ENCODE measurements at places on chromosomes 7 and 10.

GRCh38 chr7:98629001-98629431, 11.9 kb downstream of the NPTX2 start:
- DNase-seq, result no peak
- no peaks in the 10 kb centered on the region for H3K4me1 ChIP-seq
- H3K36me3 ChIP-seq, result peaks cover 36% of the 10 kb centered on the region

GRCh38 chr7:25575634-25576033, 347.3 kb upstream of the NPVF start:
- H3K27ac ChIP-seq, result no peak overlapping the region
- H3K4me1 ChIP-seq, result no peaks in the 10 kb centered on the region
- no peak for DNase-seq
- H3K36me3 ChIP-seq, result no peaks in the 10 kb centered on the region
- H3K27me3 ChIP-seq, result no peaks in the 10 kb centered on the region

DNA sequence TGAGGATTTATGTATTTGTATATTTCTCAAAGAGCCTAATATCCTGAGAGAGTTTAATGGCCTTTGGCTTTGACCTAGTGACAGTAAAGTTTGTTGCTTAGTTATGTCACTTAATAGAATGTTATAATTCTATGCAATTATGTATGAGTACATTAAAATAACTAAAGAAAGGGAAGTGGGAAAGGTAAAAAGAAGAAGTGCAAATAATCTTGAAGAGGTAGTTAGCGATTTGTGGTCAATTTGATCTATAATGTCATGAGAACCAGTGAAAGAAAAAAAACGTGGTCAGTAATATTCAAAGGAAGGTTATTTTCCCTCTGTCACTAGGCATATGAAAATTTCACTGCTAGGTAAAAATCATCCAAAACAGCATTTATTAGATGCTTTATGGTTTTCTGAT, 143.4 kb upstream of the LSM8 start:
- DNase-seq, result no peak
- H3K36me3 ChIP-seq, result no peaks in the 10 kb centered on the region
- H3K4me3 ChIP-seq, result no peak overlapping the region
- H3K27ac ChIP-seq, result no peak overlapping the region
- H3K4me1 ChIP-seq, result no peaks in the 10 kb centered on the region
- no peaks in the 10 kb centered on the region for H3K27me3 ChIP-seq

DNA sequence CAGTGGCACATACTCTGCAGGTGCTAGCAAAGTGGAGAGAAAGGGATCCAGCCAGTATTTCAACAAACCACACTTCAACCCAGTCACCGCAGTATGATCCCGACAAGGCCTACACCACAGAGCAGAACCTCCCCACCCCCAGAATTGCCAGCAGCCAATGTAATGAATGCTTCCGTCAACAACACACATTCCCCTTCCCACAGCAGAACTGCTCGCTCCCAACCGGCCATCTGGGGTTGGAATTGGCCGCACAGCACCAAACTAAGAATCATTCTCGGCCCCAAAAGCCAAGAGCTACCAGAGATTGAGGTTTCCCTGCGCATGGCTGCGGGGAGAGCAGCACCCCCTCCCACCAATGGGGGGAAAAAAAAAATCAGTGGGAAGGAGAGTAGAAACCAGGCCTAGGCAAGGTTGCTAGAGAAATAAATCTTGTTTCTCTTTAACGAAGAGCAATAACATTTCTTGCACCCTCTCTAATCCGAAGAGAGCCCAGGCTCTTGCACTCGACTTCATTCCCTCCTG, 1.1 kb downstream of the WASL start:
- peak; percentile 73 for DNase-seq
- no peaks in the 10 kb centered on the region for H3K36me3 ChIP-seq
- H3K27ac ChIP-seq, result peak overlapping the region; percentile 99

DNA sequence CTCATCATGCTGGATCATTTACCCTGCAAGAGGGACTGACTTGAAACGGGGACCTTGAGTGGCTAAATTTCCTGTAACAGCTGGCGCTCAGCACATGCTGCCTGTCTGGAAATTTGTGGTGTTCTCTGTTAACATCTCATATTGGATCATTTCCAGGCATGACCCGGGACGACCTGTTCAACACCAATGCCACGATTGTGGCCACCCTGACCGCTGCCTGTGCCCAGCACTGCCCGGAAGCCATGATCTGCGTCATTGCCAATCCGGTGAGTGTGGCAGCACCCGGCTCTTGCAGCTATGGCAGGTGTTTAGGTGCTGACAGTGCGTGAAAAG, 9.9 kb downstream of the MDH2 start:
- H3K4me3 ChIP-seq, result no peak overlapping the region
- H3K27me3 ChIP-seq, result no peaks in the 10 kb centered on the region
- no peak for DNase-seq
- H3K36me3 ChIP-seq, result peaks cover 51% of the 10 kb centered on the region
- no peaks in the 10 kb centered on the region for H3K4me1 ChIP-seq
- H3K27ac ChIP-seq, result no peak overlapping the region

DNA sequence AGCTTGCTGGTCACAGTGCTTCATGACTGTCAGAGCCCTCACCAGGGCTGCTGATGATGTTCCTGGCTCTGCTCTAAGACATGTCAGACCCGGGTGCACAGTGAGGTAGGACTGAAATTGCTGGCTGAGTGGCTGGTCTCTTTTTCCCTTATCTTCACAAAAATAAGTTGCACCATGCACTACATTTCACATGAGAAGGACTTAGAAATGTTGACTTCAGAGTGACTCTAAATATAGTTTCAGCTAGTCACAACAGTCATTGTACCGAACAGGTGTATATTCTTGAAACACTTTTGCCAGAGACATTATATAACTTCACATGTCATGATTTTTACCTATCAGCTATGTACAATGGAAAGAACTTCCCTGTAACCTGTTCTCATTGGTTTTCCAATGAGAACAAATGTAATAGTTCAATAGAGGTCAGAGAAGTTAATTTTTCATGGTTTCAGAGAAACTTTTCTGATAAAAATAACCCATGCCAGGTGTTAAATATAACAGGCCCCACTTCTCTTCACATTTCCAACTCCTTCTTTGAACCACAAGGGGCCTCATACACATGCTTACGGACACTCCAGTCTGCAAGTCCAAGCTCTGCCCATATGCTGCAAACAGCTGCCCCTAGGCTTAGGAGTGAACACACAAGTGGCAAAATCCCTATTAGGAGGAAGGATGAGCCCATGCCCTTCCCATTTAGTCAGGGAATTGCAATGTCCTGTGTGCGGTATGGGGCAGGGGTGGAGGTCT, 115.6 kb downstream of the CDK6 start:
- no peak overlapping the region for H3K4me3 ChIP-seq
- no peaks in the 10 kb centered on the region for H3K36me3 ChIP-seq
- no peaks in the 10 kb centered on the region for H3K27me3 ChIP-seq
- no peak for DNase-seq
- H3K4me1 ChIP-seq, result peaks cover 3% of the 10 kb centered on the region

DNA sequence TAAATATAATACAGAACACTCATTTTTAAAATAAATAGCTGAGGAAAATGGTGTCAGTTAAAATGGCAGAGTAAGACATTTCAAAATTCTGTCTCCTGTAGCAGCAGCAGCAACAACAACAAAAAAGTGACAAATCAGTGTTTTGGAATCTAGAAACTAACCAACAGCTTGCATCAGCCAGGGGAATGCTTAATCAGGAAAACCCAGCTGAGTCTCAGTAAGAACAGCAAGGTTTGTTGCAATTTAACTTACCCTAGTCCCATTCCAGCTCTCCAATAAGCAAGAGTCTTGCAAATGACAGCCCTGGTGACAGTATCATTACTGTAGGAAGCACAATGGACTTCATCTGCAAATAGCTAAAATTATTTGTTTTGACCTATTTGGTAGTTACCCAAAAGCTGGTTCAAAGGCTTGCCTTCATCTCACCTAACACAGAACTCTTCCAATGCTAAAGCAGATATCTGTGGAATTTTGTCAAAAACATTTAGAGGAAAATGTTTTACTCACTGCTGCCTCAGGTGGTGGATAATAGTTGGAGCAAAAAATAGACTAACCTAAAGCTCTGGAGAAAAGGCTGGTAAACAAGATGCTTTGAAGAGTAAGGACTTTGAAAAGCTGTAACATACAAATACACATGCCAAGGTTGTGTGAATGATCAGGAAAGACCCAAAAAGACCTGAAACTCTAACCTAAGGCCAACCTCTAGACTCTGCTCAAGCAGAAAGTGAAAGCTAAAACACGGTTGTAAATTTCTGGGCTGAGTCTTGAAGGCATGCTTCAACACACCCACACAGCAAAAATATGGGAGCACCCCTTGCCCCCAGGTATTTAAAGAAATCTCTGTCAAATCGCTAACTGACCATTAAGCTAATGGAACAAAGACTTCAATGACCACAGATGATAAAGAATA, 9.9 kb upstream of the ARHGAP22 start:
- H3K27ac ChIP-seq, result no peak overlapping the region
- H3K27me3 ChIP-seq, result no peaks in the 10 kb centered on the region
- H3K4me3 ChIP-seq, result no peak overlapping the region
- H3K4me1 ChIP-seq, result no peaks in the 10 kb centered on the region
- no peak for DNase-seq

- no peak overlapping the region for H3K27ac ChIP-seq
- no peak overlapping the region for H3K4me3 ChIP-seq
- no peaks in the 10 kb centered on the region for H3K36me3 ChIP-seq
- H3K4me1 ChIP-seq, result peaks cover 24% of the 10 kb centered on the region
These were observed 33.9 kb upstream of the EEPD1 start for GRCh38 chr7:36119005-36119706.

DNA sequence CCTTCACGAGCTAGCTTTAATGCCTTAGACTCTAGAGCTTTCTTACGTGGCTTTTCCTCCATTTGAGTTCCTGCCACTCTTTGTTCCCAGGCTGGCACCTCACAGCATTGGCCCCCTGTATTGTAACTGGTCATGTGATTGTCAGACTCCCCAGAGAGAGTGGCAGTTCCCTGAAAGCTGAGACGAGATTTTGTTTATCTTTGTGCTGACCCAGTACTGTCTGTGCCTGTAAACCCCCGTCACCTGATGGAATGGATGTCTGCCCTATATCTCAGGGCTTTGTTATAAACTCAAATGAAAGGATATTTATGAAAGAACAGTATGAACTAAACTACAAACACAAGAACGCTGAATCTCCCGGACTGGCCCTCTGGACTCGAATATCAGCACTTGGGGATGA, 13.0 kb downstream of the NOBOX start:
- no peak overlapping the region for H3K4me3 ChIP-seq
- no peak for DNase-seq
- no peak overlapping the region for H3K27ac ChIP-seq
- no peaks in the 10 kb centered on the region for H3K36me3 ChIP-seq
- H3K27me3 ChIP-seq, result no peaks in the 10 kb centered on the region

DNA sequence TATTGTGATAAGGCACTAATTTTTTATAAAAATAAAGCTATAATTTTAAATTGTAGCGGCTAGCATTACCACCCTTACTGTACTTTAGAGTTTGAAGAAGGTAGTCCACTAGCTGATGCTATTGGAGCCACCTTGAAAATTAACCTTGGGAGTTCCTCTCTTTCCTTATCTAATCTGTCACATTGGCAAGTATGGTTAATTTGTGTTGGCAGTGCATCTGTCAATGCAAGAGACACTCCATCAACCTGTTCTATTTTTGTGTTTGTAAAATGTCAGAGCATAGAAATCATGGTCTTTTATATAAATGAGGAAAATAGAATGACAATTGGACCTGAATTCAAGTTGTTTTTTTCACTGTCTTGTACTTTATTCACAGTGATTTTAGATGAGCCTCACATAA, 20.5 kb downstream of the GLCCI1 start:
- DNase-seq, result no peak
- H3K4me3 ChIP-seq, result no peak overlapping the region
- no peak overlapping the region for H3K27ac ChIP-seq
- no peaks in the 10 kb centered on the region for H3K27me3 ChIP-seq

GRCh38 chr10:30705625-30706149, 76.1 kb upstream of the LYZL2 start:
- no peak overlapping the region for H3K4me3 ChIP-seq
- H3K36me3 ChIP-seq, result no peaks in the 10 kb centered on the region
- H3K4me1 ChIP-seq, result no peaks in the 10 kb centered on the region
- no peak for DNase-seq
- no peak overlapping the region for H3K27ac ChIP-seq

DNA sequence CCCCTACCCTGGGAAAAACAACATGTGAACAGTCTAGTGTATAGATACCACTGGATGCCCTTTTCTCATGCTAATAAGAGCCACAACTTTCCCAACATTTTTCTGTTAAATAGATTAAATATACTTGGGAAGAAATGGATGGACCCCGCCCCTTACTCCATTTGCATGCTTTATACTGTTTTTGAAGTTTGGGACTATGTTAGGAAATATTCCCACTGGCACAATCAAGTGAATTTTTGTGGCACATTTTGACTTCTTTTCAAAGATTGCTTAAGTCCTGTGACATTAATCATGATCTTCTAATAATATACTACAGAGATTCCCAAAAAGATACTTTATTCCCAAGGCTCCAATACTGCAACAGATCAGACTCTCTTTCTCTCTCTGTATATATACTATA, 216.6 kb downstream of the TWIST1 start:
- no peaks in the 10 kb centered on the region for H3K36me3 ChIP-seq
- H3K4me1 ChIP-seq, result peaks cover 3% of the 10 kb centered on the region
- no peak overlapping the region for H3K4me3 ChIP-seq
- DNase-seq, result no peak

- no peaks in the 10 kb centered on the region for H3K27me3 ChIP-seq
- no peak overlapping the region for H3K27ac ChIP-seq
- DNase-seq, result peak; percentile 19
- H3K4me1 ChIP-seq, result no peaks in the 10 kb centered on the region
These were observed 29.6 kb downstream of the MAD1L1 start for GRCh38 chr7:2202901-2203765.

DNA sequence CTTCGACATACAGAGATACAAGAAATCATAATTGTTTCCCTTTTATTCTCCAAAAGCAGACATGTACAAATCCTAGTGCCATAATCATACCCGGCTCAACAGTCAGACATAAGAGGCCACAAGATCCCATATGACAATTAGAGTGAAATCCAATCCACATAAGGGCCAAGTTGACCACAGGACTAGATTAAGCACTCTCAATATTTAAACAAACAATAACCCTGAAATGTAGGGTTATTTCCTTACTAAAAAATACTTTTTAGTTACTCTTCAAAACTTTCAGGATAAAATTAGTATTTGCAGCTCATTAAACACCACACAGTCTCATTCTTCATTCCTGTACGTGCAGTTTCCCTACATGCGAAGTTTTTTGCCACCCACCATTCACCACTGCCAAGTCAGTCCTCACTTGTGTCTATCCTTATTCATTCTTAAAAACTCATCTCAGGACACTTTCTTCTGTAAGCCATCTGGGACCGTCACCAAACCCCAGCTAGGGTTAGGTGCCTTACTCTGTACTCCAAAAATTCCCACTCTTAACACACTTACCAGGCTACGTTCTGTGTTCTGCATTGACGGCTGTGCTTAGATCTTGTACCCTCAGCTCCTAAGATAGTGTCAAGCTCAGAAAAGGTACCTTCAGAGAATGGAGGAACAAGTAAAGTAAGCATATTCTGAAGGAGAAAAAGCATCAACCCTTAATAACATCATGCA, 47.8 kb upstream of the NEBL start:
- H3K27ac ChIP-seq, result no peak overlapping the region
- no peaks in the 10 kb centered on the region for H3K4me1 ChIP-seq
- H3K36me3 ChIP-seq, result no peaks in the 10 kb centered on the region
- no peaks in the 10 kb centered on the region for H3K27me3 ChIP-seq
- DNase-seq, result no peak
- no peak overlapping the region for H3K4me3 ChIP-seq

GRCh38 chr10:89226891-89227290, 19.8 kb upstream of the CH25H start:
- no peak for DNase-seq
- no peaks in the 10 kb centered on the region for H3K4me1 ChIP-seq
- no peak overlapping the region for H3K4me3 ChIP-seq

GRCh38 chr10:93139059-93139655, 65.5 kb downstream of the CYP26A1 start:
- no peaks in the 10 kb centered on the region for H3K4me1 ChIP-seq
- no peaks in the 10 kb centered on the region for H3K36me3 ChIP-seq
- no peak for DNase-seq
- H3K4me3 ChIP-seq, result no peak overlapping the region
- no peak overlapping the region for H3K27ac ChIP-seq

All from ascending aorta (tissue), 2 donors.